Fibroblast of gingiva (primary cell): ENCODE measurements at places on chromosomes 2 and 18.

DNA sequence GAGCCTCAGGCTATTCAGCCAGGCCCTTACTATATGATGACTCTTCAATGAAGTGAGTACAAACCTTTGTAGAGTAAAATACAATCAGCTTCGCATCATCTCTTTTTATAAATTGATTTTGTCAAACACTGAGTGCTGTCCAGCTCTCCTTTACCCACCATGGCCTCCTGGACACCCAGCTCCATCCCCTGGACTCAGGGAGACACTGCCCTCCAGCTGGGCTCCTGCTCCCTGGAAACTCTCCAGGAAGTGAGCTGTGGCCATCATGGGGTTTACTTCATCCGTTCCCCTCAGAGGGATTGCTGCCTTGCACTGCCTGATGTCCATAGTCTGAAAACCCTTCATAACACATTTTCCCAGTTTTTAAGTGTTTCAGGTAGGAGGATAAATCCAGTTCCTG lies 82.5 kb upstream of the XIRP2 start:
- no peak for DNase-seq

- no peak for DNase-seq
Observed at GRCh38 chr2:235897992-235898391, 270.2 kb downstream of the GBX2 start.

GRCh38 chr2:54573537-54573919 lies 117.4 kb downstream of the SPTBN1 start:
- no peak for DNase-seq

GRCh38 chr2:202014759-202015211 lies 18.9 kb upstream of the FZD7 start:
- DNase-seq = no peak

DNA sequence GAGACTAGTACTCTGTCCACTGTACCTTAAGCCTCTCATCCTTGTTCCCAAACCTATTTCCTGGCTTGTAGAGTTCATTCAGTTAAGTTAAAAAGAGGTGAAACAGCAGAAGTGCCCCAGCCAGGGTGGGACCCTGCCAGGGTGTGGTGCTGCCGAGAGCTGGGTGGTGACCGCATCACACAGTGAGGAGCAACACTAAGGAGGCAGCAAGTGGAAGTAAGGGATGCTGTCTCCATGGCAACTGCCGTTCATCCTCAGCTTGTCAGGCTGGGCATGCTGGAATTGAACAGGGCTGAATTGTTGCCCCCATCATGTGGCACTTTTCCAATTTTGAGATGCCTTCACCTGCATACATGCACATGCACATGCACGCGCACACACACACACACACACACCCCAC lies 77.0 kb downstream of the VSNL1 start:
- no peak for DNase-seq

DNA sequence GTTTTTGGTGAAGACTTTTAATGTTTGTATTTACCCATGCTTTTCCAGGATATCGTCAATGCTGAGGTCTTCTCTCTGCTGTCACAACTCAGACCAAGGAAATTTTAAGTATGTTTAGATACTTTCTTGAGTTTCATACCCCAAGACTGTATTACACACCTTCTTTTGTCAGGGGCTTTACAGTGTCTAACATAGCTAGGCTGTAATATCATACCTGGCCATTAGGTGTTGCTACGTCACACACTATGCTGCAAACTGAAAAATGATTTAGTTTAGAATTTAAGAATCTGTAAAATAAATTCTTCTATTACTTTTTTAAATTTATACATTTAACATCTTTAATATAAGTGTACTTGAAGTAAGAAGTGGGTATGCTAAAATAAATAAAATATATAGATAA lies 358.4 kb upstream of the NRP2 start:
- DNase-seq = no peak

- no peak for DNase-seq
Observed at GRCh38 chr18:9753846-9754245, 45.7 kb downstream of the RAB31 start.

GRCh38 chr2:152894051-152894450 lies 175.6 kb downstream of the ARL6IP6 start:
- no peak for DNase-seq

DNA sequence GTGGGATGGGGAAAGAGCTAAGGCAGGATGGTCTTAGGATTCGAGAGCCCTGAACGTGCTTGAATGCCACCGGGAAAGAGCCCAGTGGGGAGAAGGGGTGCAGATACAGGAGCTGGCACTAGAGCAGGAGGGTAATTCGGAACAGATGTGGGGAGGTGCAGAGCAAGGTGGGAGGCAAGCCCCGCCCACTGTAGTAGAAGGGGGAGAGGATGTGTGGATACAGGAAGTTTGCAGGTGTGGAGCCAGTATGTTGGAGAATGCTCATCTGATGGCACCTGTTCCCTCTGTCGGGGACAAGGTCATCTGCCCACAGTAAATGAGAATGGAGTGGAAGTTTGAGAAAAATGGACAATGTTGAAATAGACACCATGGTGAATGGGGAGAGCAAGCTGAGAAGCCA lies 28.8 kb downstream of the CHST10 start:
- DNase-seq = no peak

DNA sequence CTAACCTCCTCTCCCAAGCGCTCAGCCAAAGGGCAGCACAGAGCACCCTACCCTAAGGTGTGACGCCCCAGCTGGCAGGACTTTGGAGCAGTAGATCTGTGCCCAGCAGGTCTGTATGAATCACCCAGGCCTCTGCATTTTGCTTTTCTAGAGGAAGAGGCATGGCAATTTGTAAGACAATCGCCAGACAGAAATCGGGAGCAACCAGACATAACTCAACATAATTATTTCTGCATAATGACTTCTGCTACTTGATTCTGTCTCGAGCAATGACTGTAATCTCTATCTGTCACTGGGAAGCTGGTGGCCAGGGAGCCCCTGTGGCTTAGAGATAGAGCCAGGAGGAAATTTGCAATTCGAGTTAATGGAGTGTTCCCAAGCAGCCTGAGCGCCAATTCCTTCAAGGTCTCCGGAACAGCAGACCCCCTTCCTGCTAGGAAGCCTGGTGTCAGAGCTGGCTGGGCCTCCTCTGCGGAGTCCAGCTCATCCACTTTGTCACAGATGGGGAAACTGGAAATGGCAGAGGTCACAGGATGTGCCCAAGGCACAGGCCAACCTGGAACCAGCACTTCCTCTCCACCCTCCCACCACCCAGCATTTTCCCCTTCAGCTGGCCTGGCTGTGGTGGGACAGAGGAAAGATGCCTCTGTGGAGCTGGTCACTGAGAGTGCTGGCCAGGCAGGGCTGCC lies 55.0 kb downstream of the ODC1 start:
- DNase-seq = no peak

- no peak for DNase-seq
Observed at GRCh38 chr2:101127319-101128056, 23.7 kb downstream of the TBC1D8 start.
